ENCODE measurements at places on chromosomes 13 and 19. TPM values are rescaled to one million over a fixed set of nuclear protein-coding genes. Genes with fewer than 3 reads are reported as not detected.
A peak's percentile ranks its signal among the peaks of the same experiment; 100 is the strongest.

DNA sequence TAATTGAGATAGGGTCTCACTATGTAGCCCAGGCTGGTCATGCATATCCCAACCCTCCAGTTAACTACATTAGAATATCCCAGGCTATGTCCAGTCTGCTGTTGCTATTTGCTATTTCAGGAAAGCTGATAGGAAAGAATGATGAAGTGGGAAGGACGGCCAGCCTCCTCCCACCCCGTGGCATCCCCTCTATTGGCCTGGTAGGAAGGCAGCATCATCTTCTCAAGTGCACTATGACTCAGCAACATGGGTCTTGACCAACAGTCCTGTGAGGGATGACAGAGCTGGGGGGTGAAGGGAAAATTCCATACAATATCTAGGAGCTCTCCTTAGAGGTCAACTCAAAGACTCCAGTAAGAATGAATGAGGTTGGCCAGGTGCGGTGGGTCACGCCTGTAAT is 48.0 kb upstream of the ABCC4 start:
- no peak for DNase-seq

- DNase-seq, result no peak
These were observed 9.5 kb downstream of the IL4I1 start for GRCh38 chr19:49887037-49887664.

- DNase-seq, result no peak
These were observed 11.6 kb upstream of the GPR18 start for GRCh38 chr13:99269627-99270241.

- no peak for DNase-seq
These were observed 23.8 kb downstream of the TEX101 start for GRCh38 chr19:43438291-43439031.

DNA sequence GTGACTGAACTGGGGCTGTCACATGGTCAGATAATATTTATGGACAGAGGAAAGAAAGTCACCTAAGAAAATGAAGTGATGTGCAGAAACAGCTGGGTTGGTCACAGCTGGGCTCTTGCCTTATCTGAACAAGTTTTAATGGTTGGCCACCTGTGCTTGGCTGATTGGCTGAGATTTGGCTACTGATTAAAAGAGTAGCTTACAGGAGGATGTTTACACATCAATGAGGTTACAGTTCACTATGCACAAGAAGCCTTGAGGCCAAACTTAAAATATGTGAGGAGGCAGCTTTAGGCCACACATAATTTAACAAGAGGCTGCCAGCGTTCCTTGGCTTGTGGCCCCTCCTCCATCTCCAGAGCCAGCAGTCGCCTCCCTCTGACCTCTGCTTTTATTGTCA is 99.2 kb upstream of the C1QTNF9B start:
- DNase-seq, result no peak

DNA sequence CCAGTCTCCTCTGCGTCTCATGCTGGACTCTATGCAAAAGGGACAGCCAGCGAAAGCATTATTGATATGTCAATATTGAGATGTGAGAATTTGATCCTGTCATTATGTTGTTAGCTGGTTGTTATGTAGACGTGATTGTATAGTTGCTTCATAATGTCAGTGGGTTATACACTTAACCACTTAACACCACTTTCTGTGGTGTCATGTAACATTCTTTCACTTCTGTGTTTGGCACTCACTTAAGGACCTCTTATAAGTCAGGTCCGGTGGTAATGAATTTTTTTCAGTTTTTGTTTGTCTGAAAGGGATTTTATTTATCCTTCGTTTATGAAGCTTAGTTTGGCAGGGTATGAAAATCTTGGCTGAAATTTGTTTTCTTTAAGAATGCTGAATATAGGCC is 7.1 kb upstream of the SIGLEC7 start:
- DNase-seq, result no peak

The MYO1F gene
- total RNA-seq, result 1.2 TPM

- no peak for DNase-seq
These were observed 167.5 kb downstream of the URI1 start for GRCh38 chr19:30109565-30109964.

The SMIM17 gene
- not detected for total RNA-seq

DNA sequence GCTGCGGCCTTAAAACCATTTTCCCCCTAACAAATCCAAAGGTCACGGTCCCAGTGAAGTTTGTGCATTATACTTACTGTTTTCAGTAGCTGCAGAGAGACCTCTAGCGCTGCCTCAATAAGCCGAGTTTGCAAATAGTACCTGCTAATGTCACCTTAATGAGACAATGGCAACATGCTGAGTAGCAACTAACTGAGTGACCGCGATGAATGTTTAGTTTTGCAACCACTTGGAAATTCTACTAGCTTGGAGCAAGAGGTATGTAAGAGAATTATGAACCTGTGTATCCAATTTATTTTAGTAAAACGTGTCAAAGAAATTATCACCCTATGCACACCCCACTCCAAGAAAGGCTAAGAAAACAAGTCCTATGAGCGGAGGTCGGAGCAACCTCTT is 1.2 kb downstream of the KPNA3 start:
- no peak for DNase-seq

The ZNF471 gene
- 1.8 TPM for total RNA-seq

The KLK8 gene
- not detected for total RNA-seq

The SGCG gene
- total RNA-seq, result 0.15 TPM

The ZNF540 gene
- total RNA-seq, result 1.9 TPM

- DNase-seq, result peak; percentile 78
These were observed 16.0 kb upstream of the COLGALT1 start for GRCh38 chr19:17539238-17540117.

DNA sequence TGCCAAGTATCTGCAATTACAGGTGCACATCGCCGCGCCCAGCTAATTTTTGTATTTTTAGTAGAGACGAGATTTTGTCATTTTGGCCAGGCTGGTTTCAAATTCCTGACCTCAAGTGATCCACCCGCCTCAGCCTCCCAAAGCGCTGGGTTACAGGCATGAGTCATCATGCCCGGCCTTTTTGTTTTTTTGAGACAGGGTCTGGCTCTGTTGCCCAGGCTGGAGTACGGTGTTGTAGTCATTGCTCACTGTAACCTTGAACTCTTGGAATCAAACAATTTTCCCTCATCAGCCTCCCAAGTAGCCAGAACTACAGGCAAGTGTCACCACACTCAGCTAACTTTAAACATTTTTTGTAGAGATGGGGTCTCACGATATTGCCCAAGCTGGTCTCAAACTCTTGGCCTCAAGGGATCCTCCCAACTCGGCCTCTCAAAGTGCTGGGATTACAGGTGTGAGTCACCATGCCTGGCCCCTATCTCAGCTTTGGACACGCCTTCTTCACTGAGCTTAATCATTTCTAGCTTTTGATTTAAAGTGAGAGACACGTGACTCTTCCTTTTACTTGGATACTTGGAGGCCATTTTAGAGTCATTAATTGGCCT is 4.0 kb upstream of the IRGC start:
- DNase-seq, result no peak

- DNase-seq, result no peak
These were observed 1.1 kb downstream of the RBM26 start for GRCh38 chr13:79404985-79405384.

DNA sequence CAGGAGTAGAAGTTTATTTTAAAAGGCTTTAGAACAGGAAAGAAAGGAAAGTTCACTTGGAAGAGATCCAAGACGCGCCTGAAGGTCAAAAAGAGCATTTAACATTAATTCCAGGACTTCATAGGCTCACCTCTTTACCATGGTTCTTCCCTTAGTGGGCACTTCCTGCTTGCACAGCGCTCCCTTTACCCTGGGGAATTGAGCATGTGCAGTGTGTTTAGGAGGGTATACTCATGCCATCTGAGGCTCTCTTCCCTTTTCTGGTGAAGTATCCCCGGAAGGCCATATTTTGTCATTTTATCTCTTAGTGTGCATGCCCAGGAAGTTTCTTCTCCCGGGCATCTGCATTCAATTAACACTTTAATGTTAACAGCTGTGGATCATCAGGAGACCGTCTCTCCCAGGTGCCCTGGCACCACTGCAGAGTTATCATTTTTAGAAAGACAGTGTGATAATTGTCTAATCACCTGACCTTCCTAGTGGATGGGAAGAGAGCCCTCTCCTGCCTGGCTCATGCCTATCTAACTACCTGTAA is 66.1 kb upstream of the ABCC4 start:
- no peak for DNase-seq

- no peak for DNase-seq
These were observed 247.1 kb downstream of the DCT start for GRCh38 chr13:94232161-94232950.

- no peak for DNase-seq
These were observed at the start of gene CBY2 for GRCh38 chr13:45702088-45702487. TSS of gene CBY2 (plus strand) at chr13:45702320. CDS start at chr13:45702391, 71 bp downstream.

- DNase-seq, result no peak
These were observed 12.1 kb downstream of the ADGRE5 start for GRCh38 chr19:14393329-14393728.

Measured in pancreas (tissue), 10 donors.